ENCODE measurements at places on chromosomes 11 and 22.

DNA sequence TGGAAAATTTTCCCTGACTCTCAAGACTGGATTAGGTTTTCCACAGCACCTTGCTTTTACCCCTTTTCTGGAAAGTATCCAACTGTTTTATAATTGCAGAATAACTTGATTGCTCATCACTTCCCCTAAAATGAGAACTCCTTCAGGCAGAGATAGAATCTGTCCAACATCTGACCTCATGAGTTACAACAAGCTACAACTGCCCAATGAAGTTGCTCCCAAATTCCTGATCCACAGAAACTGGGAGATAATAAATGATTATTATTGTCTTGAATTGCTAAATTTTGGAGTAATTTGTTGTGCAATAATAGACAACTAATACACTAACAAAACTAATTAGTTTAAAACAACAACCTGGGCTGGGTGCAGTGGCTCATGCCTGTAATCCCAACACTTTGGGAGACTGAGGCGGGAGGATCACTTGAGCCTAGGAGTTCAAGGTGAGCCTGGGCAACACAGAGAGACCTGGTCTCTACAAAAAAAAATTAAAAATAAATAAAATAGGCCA, 10.0 kb upstream of the CCDC83 start:
- DNase-seq = no peak

DNA sequence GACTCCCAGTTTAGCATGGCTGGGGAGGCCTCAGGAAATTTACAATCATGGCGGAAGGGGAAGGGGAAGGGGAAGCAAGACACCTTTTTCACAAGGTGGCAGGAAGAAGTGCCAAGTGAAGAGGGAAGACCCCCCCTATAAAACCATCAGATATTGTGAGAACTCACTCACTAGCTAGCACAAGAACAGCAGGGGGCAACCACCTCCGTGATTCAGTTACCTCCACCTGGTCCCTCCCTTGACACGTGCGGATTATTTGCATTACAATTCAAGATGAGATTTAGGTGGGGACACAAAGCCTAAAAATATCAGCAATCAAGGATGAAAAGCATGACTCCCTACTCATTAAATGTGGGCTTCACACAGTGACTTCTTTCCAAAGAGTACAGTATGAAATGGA, 155.0 kb upstream of the CCDC90B start:
- DNase-seq = no peak

GRCh38 chr11:100072131-100072530, 615.0 kb upstream of the ARHGAP42 start:
- no peak for DNase-seq

- DNase-seq = no peak
These were observed 551.6 kb downstream of the METTL15 start for GRCh38 chr11:28659716-28660348.

GRCh38 chr11:79097246-79097875, 343.5 kb downstream of the TENM4 start:
- DNase-seq = no peak

GRCh38 chr11:77080643-77081210, 14.0 kb downstream of the CAPN5 start:
- DNase-seq = no peak

GRCh38 chr22:24161485-24161884, 19.8 kb upstream of the SUSD2 start:
- no peak for DNase-seq

DNA sequence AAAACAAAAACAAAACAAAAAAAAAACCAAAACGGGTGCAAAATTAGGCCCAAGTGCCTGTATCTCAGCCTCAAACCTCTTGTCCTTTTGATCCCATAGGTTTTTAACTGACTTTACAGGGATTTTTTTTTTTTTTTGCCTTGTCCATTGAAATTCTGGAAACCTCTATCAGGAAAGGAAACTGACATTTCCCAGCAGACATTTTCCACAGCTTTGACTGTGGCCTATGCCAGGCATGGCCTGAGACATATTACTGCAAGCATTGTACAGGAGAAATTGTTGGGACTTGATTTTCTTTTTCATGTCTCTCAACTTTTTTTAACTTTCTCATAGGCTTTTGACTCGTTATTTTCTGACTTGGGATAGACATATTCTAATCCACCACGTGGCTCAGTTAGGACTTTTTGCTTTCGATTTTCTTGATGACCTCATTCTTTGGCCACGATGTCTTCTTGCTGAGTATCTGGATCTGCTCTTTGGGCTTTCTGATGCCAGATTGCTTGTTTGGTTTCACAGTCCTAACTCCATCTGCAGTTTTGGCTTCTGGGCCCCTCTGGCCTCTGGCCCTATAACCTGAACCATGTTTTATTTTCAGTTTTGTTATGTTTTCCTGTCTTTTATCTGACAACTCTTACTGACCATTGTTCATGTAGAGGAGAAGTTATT, 336.1 kb upstream of the C11orf87 start:
- no peak for DNase-seq

GRCh38 chr22:28002863-28003565, 84.0 kb upstream of the PITPNB start:
- no peak for DNase-seq
